Right ventricle myocardium inferior (tissue), 1 donor: ENCODE measurements at places on chromosomes 13 and 19. TPM values are rescaled to one million over a fixed set of nuclear protein-coding genes. Genes with fewer than 3 reads are reported as not detected.

CEACAM19 gene
- total RNA-seq = 2.8 TPM

KLK14 gene
- total RNA-seq = 2.8 TPM

TMIGD2 gene
- not detected for total RNA-seq

LAIR1 gene
- total RNA-seq = 9.1 TPM

A1BG gene
- total RNA-seq = 3.9 TPM

CEACAM6 gene
- not detected for total RNA-seq

SIGLEC8 gene
- 0.08 TPM for total RNA-seq

ZNF506 gene
- total RNA-seq = 9.8 TPM

ZNF416 gene
- total RNA-seq = 4.3 TPM

PLK5 gene
- total RNA-seq = not detected

EDDM13 gene
- total RNA-seq = not detected

SKA3 gene
- 0.38 TPM for total RNA-seq

PTBP1 gene
- total RNA-seq = 67.6 TPM

FPR3 gene
- total RNA-seq = 7.2 TPM

KRTDAP gene
- total RNA-seq = not detected

LILRA1 gene
- total RNA-seq = 0.92 TPM

CYSLTR2 gene
- 9.8 TPM for total RNA-seq

ZNF578 gene
- total RNA-seq = 1.6 TPM
